ENCODE measurements at places on chromosomes 2 and 18.

DNA sequence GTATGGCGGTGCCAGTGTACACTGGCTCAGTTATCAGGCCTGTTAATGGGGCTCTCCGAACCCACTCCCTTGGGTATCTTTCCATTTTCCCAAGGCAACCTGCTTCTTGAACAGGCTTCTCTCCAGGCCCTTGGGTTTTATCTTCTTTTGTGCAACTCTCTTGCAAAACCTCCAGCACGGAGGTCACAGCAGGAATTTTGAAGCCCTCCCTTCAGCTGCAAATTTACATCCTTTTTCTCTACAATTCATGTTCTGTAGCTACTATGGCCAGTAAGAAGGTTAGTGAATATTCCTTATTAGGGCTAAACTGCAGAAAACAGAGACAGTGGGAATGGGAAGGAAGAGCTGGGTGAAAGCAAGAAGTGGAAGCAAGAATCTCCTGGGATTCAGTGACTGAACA is 10.4 kb upstream of the NPAS2 start:
- no peak for DNase-seq

- no peak for DNase-seq
Measured at GRCh38 chr18:11064727-11065460, 84.5 kb downstream of the PIEZO2 start.

GRCh38 chr2:179876266-179876665 is 14.9 kb upstream of the ZNF385B start:
- DNase-seq = no peak

- DNase-seq = no peak
Measured at GRCh38 chr2:143466391-143466790, 337.2 kb downstream of the ARHGAP15 start.

DNA sequence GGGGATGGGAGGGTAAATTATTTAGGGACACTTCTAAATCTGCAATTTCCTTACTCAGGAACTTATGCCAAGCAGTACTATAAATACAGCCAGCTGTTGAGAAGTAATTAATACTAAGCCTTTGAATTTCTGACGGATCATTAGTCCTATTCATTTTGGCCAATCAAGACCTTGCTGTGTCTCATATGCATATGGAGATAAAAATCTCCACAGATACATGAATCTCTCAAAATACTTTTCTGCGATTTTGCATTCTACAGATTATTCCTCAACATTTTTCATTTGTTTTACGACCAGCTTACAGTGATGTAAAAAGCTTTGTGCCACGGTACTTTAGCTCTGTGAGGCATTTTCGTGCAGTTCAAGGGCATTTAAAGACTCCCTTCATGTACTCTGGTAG is 16.7 kb downstream of the LANCL1 start:
- DNase-seq = peak; percentile 32

- DNase-seq = no peak
Measured at GRCh38 chr2:111052621-111053020, 68.1 kb upstream of the BCL2L11 start.

GRCh38 chr2:137302957-137303356 is 537.6 kb downstream of the THSD7B start:
- no peak for DNase-seq

- DNase-seq = no peak
Measured at GRCh38 chr2:169717691-169718063, 16.0 kb upstream of the KLHL23 start.

DNA sequence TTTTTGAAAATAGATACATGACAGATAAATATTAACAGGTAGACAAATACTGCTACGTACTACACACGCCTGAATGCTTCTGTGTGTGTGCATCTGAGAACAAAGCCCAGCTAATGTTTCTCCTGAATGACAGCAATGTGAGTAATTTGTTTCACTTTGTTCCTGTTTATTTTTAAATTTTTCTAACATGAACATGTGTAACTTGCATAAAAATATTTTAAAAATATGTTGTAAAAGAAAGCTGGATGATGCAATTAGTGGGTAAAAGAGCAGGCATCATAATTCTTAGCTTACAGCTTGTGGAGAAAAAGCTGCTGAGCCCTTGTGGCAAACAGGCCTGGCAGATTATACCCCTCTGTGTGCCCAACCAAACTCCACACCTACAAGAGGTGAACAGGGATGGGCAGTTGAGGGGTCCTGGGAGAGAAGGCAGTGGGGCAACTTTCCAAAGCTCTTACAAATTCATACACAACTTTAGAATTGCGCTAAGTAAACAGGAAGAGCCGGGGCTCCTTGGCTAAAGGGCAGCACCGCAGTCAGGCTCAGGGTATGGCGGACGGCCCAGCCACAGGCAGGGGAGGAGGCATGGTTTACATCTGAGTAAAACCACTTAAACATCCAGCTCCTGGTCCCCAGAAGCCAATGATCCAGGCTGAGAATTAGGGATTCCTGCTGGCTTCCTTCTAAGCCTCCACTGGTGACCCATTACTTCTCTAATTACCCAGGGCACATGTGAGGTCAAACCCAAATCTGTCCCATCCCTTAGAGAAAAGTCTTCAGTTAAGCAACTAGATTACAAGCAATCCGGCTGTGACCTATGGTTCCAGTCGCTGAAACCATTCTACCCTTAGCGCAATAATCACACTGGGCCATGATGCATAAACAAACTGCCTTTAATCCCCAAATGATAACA is 14.0 kb downstream of the PXDN start:
- DNase-seq = peak; percentile 41

DNA sequence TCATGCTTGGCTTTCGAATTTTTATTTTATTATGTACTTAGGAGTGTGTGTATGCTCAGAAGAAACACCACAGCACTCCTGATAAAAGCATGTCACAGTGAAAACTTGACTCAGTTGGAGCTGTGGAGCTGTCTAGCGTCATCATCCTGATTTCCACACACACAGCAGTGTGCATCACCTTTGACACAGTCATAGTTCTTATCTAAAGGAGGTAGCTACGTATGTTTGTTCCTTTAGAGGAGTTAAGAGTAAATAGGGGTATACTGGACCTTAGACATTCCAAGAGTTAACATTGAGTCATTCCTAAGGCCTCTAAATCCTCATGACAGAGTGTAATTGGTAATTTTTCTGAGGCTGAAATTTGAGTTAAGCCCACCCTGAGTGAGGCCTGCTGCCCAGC is 96.9 kb downstream of the PHLPP1 start:
- no peak for DNase-seq

DNA sequence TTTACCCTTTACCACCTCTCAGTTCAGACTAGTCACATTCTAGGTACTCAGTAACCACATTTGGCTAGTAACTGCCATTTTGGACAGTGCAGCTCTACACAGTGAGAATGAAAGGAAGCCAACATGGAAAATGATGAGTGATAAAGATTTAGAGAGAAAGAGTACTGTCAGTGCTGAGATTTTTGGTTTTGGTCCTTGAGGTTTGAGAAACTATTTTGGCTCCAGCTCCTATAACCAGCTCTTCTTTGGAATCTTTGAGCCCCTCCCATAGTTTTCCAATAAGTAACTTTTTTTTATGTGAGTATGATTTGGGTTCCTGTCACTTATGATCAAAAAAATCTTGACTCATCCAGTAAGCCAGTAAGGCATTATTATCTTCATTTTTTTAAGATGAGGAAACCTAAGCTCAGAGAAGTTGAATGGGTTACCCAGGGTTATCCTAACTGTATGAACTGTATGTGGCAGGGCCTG is 173.0 kb downstream of the BABAM2 start:
- no peak for DNase-seq

- DNase-seq = peak; percentile 73
Measured at GRCh38 chr2:217393585-217394032, 533.7 kb upstream of the TNP1 start.

- no peak for DNase-seq
Measured at GRCh38 chr2:154331784-154332183, 366.7 kb upstream of the KCNJ3 start.

GRCh38 chr2:181183878-181184542 is 203.6 kb downstream of the UBE2E3 start:
- no peak for DNase-seq

- no peak for DNase-seq
Measured at GRCh38 chr2:215447673-215448081, 11.8 kb upstream of the FN1 start.

DNA sequence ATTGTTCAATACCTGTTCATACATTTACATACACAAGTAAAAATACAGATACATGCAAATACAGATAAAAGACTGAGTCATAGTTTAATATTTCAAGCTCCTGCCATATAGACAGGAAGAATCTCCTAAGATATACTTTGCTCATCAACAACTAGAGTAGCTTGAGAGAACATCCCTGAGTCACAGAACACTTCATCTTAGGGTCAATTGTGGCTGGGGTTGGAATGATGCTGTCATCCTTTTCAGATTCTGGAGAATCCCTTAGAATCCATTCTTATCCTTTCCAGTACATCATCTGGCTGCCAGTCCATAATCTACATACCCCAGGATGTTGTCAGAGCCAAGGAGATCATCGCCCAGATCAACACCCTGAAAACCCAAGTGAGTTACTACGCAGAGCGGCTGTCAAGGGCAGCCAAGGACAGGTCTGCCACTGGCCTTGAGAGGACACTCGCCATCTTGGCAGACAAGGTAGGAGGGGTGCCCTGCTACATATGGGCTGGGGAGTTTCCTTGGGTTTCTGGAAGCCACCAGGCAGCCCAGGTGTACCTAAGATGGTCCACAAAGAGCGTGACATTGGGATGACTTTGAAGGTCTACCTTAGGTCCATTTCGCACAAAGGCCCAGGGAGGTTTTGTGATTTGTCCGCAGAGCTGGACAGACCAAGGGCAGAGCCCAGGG is 55.7 kb downstream of the COA5 start:
- no peak for DNase-seq

DNA sequence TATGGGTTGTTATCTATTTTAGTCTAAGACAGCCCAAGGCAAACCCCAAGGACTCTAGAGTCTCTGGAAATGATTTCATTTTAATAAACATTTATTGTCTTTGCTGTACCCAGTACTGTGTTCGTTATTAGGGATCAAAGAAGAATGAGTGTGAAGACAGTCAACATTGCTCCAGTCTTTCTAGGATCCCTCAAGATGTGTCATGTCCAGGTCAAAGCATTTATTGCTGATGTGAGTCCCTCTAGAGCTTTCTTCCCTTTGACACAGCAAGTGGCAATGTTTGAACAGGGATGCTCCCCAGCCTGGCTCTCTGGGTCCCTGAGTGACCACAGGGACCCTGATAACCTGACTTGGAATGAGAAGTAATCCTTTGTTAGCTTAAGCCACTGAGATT is 123.1 kb upstream of the STK17B start:
- no peak for DNase-seq

DNA sequence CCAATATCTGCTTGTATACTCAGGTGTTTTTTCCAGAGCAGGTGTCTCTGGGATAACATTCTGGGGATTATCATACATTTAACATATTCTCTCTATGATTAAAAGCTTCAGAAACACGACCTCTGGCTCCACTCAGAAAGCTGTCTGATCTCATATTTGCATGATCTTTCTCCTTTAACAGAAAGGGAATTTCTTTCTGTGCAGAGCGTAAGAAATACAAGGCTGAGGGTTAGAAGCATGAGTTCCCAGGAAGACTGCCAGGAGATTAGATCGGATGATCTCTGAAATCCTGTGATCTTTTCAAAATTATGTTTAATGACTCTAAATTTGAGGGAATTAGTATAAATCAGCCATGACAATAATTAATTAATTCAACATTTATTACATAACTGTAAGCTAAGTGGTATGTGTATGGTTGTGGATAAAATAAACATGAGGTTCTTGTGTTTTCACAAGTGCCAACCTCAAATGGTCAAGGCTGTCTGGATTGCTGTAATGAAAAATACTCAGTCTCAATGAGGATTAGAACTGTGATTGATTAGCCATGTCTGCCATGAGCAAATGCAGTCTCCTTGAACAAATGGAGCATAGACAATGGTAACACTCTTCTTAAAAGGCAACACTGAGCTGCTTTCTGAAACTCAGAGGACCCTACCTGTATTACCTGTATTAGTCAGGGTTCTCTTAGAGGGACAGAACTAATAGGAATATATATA is 304.9 kb downstream of the STK39 start:
- no peak for DNase-seq

DNA sequence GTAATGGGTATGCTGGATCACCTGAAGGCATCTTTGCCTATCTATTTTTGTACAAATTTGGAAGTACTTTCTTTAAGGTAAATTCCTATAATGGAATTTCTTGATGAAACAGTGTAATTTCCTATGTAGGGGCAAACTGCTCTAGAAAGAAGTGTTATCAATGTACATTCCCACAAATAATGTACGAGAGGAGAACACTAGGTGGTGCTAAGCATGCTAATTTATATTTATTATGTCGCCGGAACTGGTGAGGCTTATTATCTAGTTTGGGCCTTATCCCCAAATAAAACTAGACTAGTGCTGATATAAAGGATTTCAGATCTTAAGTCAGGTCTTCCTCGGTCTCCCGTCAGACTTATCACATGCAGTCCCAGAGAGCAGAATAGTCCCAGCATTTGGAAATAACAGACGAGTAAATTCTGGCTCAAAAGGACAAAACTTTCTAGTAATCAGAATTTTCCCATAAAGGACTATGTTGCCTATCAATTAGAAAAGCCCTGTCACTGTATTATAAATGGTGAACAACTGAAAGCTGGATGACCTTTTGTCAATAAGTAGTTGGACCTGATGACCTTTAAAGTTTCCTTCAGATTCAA is 86.9 kb upstream of the RBBP8 start:
- peak; percentile 54 for DNase-seq

- DNase-seq = no peak
Measured at GRCh38 chr18:23201741-23202140, 66.5 kb downstream of the CABLES1 start.

DNA sequence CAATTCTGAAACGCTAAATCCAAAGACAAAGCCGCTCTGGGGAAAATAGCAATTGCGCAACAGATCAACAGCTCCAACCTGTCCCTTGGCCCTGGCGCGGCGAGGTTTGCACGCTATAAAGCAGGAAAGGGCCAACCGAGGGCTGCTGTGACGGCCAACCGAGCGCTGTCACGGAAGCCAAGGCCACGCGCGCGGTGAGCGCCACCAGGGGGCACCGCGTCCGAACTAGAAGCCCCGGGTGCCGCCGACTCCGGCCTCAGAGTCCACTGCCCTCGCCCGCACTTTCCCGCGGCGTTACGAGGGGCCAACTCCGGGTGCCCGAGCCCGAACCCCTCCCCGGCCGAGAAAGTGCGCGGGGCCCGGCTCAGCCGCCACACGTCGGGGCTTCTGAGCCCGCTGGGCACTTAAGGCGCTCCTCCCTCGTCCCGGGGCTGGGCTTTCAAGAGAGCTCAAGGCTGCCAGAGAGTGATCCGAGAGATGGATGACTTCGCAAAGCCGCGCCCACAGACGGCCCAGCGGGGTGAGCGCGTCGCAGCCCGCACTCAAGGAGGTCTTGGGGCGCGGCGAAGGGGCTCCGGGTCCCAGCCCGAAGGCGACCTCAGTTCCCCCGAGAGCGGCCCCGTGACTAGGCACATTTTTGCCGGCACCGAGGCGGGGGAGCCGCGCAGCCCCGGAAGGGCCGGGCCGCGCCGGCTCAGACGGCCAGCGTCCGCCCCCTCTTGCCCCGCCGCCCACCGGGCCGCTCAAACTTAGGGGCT is 897 bp downstream of the NFE2L2 start:
- DNase-seq = peak; percentile 99

DNA sequence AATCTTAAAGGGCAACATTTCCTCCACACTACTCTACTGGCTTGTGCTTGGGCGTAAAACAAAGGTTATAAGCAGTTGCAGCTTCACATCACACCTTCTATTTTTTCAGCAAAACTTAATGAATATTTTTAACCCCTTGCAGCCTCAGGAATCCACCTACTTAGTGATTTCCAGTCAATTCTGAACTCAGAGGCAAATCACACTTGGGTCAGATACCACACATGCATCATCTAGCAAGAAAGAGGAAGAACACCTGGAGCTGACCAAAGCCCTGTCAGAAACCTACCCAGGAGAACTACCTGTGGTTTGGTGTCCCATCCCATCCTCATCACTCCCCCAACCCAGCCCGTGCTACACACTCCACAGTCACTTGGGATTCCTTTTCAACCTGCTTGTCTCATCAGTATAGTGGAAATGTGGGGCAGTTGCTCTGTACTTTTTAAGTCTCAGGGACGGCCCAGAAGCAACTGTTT is 25.5 kb downstream of the PIAS2 start:
- no peak for DNase-seq

Data from tongue (tissue), 3 donors.